Keratinocyte (primary cell): ENCODE measurements at places on chromosomes 6 and 20.

- no peak for DNase-seq
These were observed 10.3 kb downstream of the RSPO4 start for GRCh38 chr20:991850-992249.

DNA sequence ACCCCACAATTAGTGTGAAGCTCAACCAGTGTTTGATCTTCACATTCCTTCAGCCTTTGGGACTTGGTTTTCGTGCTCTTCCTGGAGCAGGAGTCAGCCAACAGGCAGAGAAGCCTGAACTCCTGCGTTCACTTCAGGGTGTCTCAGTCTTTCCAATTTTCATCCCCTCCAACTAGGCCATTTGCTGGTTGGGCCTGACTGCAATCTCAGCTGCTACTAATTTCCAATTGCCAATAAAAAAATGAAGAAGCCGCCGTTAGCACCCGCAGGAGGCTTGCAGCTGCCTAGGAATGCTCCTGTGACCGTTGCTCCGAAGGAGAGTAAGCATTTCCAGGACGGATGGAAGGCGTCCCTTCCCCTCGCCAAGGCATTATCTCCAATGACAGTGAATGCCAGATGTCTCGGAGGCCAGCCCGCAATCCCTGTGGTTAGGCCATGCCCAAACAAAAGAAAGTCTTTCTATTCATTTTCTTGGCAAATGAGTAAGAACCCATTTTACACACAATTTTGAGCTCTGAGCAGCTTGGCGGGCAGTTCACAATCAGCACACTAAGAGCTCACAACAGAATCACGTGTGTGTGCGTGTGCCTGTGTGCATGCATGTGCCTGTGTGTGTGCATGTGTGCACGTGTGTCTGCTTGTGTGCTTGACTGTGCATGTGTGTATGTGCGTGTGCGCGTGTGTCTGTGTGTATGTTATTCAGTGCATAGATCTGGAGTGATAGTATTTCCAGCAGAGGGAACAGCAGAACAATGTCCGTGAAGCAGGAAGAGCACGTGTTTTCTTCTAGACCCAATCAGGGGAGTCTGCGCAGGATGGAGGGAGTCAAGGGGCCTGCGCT, 301.2 kb downstream of the SMOC2 start:
- no peak for DNase-seq

DNA sequence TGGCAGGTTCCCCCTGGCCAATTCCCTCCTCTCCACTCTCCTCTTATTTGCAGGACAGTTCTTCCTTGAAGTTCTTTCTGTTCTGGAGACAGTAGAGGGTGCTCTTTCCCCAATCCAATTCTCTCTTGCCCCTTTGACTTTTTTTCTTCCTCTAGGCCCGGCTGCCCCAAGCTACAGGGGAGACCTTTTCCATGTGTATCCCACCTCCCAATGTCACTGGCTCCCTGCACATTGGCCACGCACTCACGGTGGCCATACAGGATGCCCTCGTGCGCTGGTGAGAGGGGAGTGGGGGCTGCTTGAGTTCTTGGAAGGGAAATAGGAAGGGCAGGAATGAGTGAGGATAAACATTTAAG, 1.5 kb downstream of the VARS2 start:
- DNase-seq, result no peak

DNA sequence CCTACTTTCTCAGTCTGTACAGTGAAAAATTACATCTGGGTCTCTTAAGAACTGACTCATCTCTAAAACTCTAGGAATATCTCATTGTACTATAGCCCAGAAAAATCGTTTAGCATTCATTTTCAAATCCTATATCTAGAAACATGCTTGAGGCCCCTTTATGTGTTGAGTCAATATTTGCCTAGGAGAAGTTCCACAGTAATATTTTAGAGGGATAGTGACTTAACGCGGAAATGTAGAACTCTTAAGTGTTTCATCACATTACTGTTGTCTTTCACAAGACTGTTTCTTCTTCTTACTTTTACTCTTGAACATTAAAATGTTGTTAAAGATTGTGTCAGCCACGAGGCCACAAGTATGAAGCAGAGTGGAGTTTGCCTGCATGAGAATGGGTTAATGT, 23.0 kb upstream of the MYLIP start:
- no peak for DNase-seq

DNA sequence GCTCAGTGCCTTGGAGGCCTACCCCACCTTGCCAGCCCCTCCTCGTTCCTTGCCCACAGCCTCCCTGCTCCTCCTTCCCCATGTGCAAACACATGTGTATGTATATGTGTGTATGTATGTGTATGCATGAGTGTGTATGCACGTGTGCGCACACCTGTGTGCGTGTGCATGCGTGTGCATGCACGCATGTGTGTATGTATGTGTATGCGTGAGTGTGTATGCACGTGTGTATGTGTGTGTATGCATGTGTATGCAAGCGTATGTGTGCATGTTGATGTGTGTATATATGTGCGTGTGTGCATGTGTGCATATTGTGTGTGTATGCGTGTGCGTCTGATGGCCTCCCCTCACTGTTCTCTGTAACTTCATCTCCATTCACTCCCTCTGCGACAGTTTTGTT, 74.7 kb downstream of the SRC start:
- DNase-seq, result no peak

DNA sequence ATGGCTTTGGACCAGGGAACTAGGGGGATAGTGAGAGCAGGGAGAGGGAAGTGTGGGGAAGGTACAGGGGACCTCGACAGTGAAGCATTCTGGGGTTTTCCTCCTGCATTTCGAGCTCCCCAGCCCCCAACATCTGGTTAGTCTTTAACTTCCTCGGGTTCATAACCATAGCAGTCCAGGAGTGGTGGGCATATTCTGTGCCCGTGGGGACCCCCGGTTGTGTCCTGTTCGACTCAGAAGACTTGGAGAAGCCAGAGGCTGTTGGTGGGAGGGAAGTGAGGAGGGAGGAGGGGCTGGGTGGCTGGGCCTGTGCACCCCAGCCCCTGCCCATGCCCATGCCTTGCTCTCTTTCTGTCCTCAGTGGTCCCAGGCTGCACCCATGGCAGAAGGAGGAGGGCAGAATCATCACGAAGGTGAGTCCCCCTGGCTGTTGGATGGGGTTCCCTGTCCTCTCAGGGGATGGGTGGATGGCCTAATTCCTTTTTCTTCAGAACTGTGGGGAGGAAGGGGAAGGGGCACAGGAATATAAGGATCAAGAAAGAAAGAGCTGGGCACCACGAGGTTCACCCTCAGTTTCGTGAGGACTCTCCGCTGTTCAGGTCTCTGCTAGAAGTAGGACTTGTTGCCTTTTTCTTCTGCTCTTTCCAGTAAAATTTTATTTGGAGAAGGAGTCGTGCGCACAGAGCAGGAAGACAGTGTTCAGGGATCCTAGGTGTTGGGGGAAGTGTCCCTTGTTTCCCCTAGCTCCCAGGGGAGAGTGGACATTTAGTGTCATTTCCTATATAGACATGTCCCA, 4.2 kb downstream of the VEGFA start:
- no peak for DNase-seq

DNA sequence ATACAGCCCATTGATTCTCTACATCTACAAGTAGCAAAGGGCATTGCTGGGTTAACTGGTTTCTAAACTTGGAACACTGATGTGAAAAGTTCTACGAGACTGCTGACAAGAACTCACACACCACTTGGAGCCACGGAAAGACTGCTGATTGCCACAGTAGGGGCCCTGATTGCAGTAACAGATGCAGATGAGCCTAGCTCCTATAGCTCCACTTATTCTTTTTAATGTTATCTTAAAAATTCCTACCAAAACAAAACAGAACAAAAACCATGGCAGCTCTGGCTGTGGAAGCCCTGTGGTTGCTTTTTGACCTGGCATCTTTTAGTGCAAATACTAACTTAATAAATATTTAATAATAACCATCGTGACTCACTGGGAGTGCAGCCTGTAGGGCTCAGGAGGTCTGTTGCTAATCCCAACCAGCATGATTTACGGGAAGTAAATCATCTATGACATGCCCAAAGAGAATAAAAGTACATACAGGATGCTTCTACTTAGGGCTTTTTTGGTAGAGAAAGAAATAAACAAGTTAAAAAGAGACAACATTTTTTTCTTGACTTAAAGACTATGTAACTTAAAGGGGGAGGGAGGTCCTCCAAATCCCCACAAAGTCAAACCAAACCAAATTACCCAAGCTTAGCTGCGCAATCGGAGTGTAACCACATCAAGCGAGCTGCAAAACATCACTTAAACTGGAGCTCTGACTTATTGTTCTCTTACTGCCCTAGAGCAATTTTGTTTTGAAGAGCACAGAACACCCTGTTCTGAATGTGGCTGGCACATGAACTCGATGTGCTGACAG, 87.2 kb downstream of the FKBP5 start:
- no peak for DNase-seq

- DNase-seq, result no peak
These were observed 49.1 kb upstream of the TPD52L1 start for GRCh38 chr6:125104425-125104824.

- no peak for DNase-seq
These were observed 3.0 kb upstream of the CTNNBL1 start for GRCh38 chr20:37690626-37691369.

GRCh38 chr6:104566411-104566810, 293.3 kb downstream of the HACE1 start:
- DNase-seq, result no peak

- DNase-seq, result no peak
These were observed 186.7 kb downstream of the NKAIN2 start for GRCh38 chr6:123990376-123990775.

- no peak for DNase-seq
These were observed 1.8 kb upstream of the FBXO30 start for GRCh38 chr6:145816392-145816791.
